ENCODE measurements at places on chromosomes 16 and 17.

DNA sequence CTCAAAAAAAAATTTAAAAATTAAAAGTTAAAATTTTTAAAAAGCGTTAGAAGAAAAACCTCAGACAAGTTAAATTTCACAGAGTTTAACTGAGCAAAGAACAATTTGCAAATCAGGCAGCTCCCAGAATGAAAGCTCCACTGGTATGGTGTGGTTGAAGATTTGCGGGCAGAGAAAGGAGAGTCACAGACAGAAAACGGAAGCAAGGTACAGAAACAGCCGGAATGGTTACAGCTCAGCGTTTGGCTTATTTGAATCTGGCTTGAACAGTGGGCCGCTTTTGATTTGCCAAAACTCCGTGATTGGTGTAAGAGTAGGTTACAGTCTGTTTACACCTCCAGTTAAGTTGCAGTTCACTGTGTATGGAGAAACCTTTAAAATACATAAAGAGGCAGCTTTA, 297.1 kb downstream of the HS3ST4 start:
- no peak for DNase-seq

GRCh38 chr17:47099451-47099986, 89.6 kb downstream of the CDC27 start:
- no peak for DNase-seq

DNA sequence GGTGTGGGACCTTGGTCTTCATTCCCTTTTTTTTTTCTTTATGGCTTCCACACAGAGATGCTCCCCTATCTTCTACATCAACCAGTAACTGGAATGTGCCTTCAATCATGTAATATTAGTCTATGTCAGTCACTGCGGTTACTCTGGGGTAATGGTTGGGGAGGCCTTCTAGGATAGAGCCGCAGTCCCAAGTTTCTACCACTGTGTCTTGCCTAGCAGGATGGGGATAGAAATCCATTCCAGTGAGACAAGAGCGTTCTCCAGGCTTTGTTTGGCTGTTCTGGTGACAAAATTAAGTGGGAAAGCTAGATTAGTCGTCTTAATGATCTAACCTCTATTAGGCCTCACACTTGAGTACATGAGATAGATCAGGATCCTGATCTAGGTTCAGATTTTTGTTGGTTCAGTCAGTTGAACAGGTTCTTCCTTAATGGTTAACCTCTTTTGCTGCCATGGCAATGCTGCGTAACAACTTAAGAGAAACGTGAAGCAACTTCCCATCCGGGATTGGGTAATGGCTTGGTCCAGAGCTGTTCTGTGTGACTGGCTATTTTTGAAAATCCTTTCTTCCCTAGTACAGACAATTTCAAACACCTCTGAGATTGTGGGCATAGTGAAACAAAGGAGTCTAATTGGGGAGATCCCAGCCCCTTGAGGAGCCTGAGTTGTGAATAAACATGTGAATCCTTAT, 8.7 kb downstream of the MSL1 start:
- DNase-seq: no peak

DNA sequence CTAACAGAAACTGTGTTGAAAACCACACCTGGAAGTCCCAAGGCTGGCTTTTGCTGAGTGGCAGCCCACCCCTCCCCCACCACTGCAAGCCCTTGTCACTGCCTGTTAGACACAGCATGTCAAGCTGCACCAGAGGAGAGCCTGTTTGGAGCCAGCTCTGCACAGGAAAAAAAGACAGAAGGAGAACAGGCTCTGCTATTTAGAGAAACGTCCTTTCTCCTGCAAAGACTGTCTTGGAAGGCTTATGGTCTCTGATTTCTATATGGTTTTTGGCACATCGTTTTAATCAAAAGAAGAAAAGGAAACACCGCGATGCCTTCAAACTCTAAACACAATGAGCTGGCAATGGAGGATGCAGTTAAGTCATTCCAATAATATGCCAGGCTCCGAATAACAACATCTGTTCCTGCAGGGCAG, 275.5 kb downstream of the MAP2K4 start:
- no peak for DNase-seq

- DNase-seq: peak; percentile 70
Observed at GRCh38 chr16:3998793-3999478, 117.3 kb downstream of the ADCY9 start.
